ENCODE measurements at places on chromosomes 3 and 15. TPM values are rescaled to one million over a fixed set of nuclear protein-coding genes. Genes with fewer than 3 reads are reported as not detected.

Gene PRKAR2A
- 34.9 TPM for total RNA-seq

Gene MYL3
- total RNA-seq, result not detected

Gene NUSAP1
- total RNA-seq, result 83.0 TPM

Gene TRIM42
- total RNA-seq, result not detected

All from SK-MEL-5 (cell line).